ENCODE measurements at places on chromosomes 2 and 18.

GRCh38 chr2:198080879-198081765, 276.7 kb downstream of the PLCL1 start:
- no peaks in the 10 kb centered on the region for H3K36me3 ChIP-seq
- H3K27me3 ChIP-seq: no peaks in the 10 kb centered on the region
- no peak overlapping the region for H3K27ac ChIP-seq
- no peak for DNase-seq
- no peak overlapping the region for H3K4me3 ChIP-seq
- H3K4me1 ChIP-seq: no peaks in the 10 kb centered on the region

GRCh38 chr2:8202132-8202531, 479.7 kb upstream of the ID2 start:
- no peak for DNase-seq
- H3K36me3 ChIP-seq: no peaks in the 10 kb centered on the region
- H3K4me1 ChIP-seq: no peaks in the 10 kb centered on the region
- H3K4me3 ChIP-seq: no peak overlapping the region
- H3K27ac ChIP-seq: no peak overlapping the region

- no peaks in the 10 kb centered on the region for H3K4me1 ChIP-seq
- H3K27me3 ChIP-seq: peaks cover 25% of the 10 kb centered on the region
- no peak overlapping the region for H3K4me3 ChIP-seq
- H3K36me3 ChIP-seq: no peaks in the 10 kb centered on the region
Measured at GRCh38 chr2:231527091-231527395, 3.2 kb downstream of the NMUR1 start.

- no peak overlapping the region for H3K4me3 ChIP-seq
- no peak overlapping the region for H3K27ac ChIP-seq
- no peak for DNase-seq
- peaks cover 6% of the 10 kb centered on the region for H3K4me1 ChIP-seq
- peaks cover 8% of the 10 kb centered on the region for H3K36me3 ChIP-seq
Measured at GRCh38 chr2:230823264-230823964, 41.3 kb upstream of the ITM2C start.

All from type B pancreatic cell (in vitro differentiated cells).